ENCODE measurements at places on chromosomes 2 and 18.

DNA sequence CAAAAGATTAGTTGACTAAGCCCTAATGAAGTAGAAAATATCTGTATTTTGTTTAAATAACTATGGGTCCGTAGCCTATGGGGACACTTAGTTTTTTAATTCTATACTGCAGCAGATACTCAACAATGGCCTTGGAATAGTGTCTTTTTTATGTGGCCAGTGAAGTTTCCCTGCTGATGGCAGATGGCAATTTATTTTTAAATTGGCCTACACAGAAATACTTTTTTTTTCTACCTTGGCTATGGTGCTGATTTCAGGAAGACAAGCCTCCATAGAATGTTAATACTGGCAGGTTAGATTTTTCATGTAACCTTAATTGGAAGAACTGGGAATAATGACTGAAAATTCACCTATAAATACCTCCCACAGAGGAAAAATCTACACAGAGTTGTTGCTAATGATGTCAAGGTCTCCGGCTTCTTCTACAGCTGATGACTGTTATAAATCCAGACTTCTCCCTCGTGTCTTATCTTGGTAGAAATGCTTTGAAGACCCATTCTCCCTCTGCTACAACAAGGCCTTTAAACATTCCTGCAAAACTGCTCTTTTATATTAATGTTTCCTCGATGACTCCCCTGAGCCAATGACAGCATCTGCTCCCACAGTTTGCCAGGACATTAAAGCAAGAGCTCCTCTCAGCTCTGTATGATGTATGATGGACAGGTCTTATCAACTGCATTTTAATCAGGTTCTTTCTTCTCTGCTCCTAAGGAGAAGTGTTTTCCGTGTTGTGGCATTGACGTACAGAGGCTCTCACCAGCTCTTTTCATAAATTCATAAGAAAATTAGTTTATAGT, 29.1 kb upstream of the FAM98A start:
- H3K36me3 ChIP-seq, result no peaks in the 10 kb centered on the region
- no peak overlapping the region for H3K27ac ChIP-seq
- H3K4me3 ChIP-seq, result no peak overlapping the region

- no peak for DNase-seq
- H3K4me1 ChIP-seq, result no peaks in the 10 kb centered on the region
- H3K4me3 ChIP-seq, result no peak overlapping the region
- H3K27ac ChIP-seq, result no peak overlapping the region
Observed at GRCh38 chr18:56373601-56374000, 264.8 kb downstream of the TXNL1 start.

GRCh38 chr2:217988840-217989204, 14.0 kb downstream of the TNS1 start:
- H3K27me3 ChIP-seq, result no peaks in the 10 kb centered on the region
- H3K4me1 ChIP-seq, result peaks cover 49% of the 10 kb centered on the region
- H3K36me3 ChIP-seq, result peaks cover 23% of the 10 kb centered on the region
- no peak overlapping the region for H3K4me3 ChIP-seq
- no peak for DNase-seq
- H3K27ac ChIP-seq, result peak overlapping the region; percentile 60

GRCh38 chr2:168550670-168551069, 94.6 kb downstream of the CERS6 start:
- H3K4me1 ChIP-seq, result no peaks in the 10 kb centered on the region
- DNase-seq, result no peak
- no peaks in the 10 kb centered on the region for H3K36me3 ChIP-seq

GRCh38 chr2:73260338-73260984, 23.8 kb downstream of the FBXO41 start:
- H3K4me3 ChIP-seq, result no peak overlapping the region
- DNase-seq, result no peak
- H3K36me3 ChIP-seq, result no peaks in the 10 kb centered on the region
- H3K27me3 ChIP-seq, result no peaks in the 10 kb centered on the region
- no peak overlapping the region for H3K27ac ChIP-seq

- H3K4me3 ChIP-seq, result peak overlapping the region; percentile 74
- peaks cover 25% of the 10 kb centered on the region for H3K4me1 ChIP-seq
- H3K27me3 ChIP-seq, result no peaks in the 10 kb centered on the region
- peak; percentile 89 for DNase-seq
- no peaks in the 10 kb centered on the region for H3K36me3 ChIP-seq
Observed at GRCh38 chr2:231612456-231613330, 20.0 kb downstream of the TEX44 start.

GRCh38 chr2:241030333-241030680, 31.9 kb downstream of the SNED1 start:
- peaks cover 34% of the 10 kb centered on the region for H3K36me3 ChIP-seq

GRCh38 chr18:77203071-77203470, 46.6 kb upstream of the GALR1 start:
- H3K27ac ChIP-seq, result no peak overlapping the region

GRCh38 chr2:104826016-104826415, 27.9 kb upstream of the POU3F3 start:
- DNase-seq, result no peak
- H3K36me3 ChIP-seq, result no peaks in the 10 kb centered on the region
- H3K4me1 ChIP-seq, result no peaks in the 10 kb centered on the region
- no peaks in the 10 kb centered on the region for H3K27me3 ChIP-seq
- no peak overlapping the region for H3K4me3 ChIP-seq

DNA sequence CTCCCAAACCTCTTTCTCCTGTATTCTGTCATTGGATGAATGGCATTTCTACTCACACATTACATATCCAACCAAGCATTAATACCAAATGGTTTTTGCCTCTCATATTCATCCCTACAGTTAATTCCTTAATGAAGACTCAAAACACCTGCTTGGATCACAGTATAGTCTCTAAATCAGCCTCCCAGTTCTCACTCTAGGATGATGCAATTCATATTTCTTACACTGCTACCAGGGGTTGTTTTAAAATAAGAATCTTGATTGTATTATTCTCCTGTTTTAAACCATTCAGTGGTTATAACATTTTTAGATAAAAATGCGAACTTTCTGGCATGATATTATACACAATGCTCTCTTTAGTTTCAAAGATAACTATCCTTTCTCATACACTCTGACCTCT, 281.4 kb upstream of the ZEB2 start:
- H3K27me3 ChIP-seq, result no peaks in the 10 kb centered on the region
- no peaks in the 10 kb centered on the region for H3K36me3 ChIP-seq
- DNase-seq, result no peak
- H3K4me1 ChIP-seq, result no peaks in the 10 kb centered on the region

- H3K4me3 ChIP-seq, result no peak overlapping the region
- peaks cover 7% of the 10 kb centered on the region for H3K36me3 ChIP-seq
- no peaks in the 10 kb centered on the region for H3K27me3 ChIP-seq
- H3K4me1 ChIP-seq, result no peaks in the 10 kb centered on the region
- DNase-seq, result no peak
- no peak overlapping the region for H3K27ac ChIP-seq
Observed at GRCh38 chr18:45734505-45734904, 10.5 kb downstream of the SLC14A1 start.

DNA sequence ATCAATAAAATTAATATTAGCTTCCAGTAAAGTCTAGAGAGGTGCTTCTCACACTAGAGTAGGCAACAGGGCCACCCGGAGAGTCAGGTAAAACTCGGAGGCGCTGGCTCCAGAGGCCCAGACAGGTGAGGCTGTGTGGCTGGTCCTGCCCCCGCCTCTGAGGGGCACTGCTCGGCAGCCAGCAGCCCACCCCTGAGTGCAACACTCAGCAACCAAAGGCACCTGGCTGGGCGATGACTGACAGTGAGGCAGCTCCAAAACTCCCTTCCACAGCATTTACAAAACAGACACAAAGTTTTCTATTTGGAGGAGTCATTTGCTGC, 138.8 kb upstream of the ID2 start:
- H3K36me3 ChIP-seq, result no peaks in the 10 kb centered on the region
- no peaks in the 10 kb centered on the region for H3K27me3 ChIP-seq
- H3K4me3 ChIP-seq, result peak overlapping the region; percentile 60
- peak overlapping the region; percentile 39 for H3K27ac ChIP-seq
- DNase-seq, result no peak

GRCh38 chr2:102736110-102736409, 25.8 kb upstream of the TMEM182 start:
- no peaks in the 10 kb centered on the region for H3K36me3 ChIP-seq
- DNase-seq, result no peak
- peaks cover 10% of the 10 kb centered on the region for H3K4me1 ChIP-seq
- H3K27ac ChIP-seq, result peak overlapping the region; percentile 66

Measured in thoracic aorta (tissue), 2 donors.